ENCODE measurements at places on chromosomes 5 and 9. TPM values are rescaled to one million over a fixed set of nuclear protein-coding genes. Genes with fewer than 3 reads are reported as not detected.

DNA sequence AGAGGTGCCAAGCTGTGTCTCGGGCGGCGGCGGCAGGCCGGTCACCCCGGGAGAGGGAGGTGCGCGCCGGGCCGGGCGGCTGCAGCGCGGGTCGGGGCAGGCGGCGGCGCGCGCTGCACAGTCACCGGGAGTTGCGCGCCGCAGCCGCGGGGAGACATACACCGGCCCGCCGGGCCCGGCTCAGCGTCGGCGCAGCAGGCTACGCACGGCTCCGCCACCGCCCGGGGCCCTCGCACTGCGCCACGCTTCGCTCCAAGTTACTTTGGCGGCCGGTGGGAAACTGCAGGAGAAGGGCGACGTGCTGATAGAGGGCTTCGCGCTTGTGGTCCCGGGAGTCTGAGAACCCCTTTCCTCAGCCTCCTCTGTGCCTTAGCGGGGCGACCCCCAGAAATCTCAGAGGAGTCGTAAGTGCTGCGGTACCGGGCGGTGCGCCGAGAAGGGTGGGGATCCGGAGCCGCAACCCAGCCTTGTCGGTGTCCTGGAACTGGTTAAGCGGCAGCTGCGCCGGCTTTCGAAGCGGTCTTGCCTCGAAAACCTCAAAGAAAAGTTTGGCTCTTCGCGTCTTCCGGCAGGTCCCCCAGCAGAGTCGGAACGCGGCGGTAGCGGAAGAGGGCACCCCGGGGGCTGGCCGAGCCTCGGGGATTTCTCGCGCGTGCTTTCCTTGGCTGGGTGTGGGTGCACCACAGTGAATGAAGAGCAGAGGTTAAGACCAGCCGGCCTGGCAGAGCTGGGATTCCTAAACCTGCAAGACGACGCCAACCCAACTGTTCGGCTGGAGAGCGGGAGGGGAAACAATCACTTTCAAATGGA, at the start of gene EFNA5:
Gene EFNA5, minus strand, starts transcription at position 6 of the 810 bp plus-strand sequence.
- no peak for DNase-seq

- DNase-seq: no peak
Measured at GRCh38 chr9:124269556-124269955, 11.8 kb downstream of the NEK6 start.

The TLX3 gene
- not detected for total RNA-seq

GRCh38 chr9:13213337-13213736, 66.2 kb downstream of the MPDZ start:
- DNase-seq: no peak

All from K562 (cell line).